ENCODE measurements at places on chromosomes 6 and 20.

GRCh38 chr6:135182071-135183001 is 1.2 kb downstream of the MYB start:
- peak; percentile 27 for DNase-seq

- DNase-seq: no peak
Measured at GRCh38 chr6:53862662-53863462, 68.1 kb downstream of the LRRC1 start.

DNA sequence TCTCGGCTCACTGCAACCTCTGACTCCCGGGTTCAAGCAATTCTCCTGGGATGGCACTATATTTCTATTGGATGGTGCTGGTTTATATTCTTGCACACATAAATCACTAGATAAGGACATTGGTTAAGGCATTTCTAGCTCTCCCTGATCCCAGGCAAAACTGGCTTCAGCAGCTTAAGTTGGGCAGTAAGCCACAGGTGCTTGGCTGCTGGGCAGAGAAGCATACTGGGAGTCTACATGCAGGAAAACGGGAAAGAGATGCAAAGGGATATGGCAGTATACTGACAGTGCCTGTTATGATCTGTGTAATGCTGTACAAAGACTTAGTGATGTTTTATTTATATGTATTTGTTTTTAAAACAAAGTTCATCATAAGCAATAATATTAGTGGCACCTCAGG is 33.3 kb upstream of the ZFP64 start:
- DNase-seq: no peak

- DNase-seq: no peak
Measured at GRCh38 chr6:39684790-39685488, 40.3 kb downstream of the KIF6 start.

GRCh38 chr6:101404775-101405174 is 11.3 kb downstream of the GRIK2 start:
- no peak for DNase-seq

- DNase-seq: no peak
Measured at GRCh38 chr6:52352239-52353018, 9.5 kb upstream of the PAQR8 start.

GRCh38 chr6:142155091-142155490 is 8.0 kb downstream of the VTA1 start:
- no peak for DNase-seq

DNA sequence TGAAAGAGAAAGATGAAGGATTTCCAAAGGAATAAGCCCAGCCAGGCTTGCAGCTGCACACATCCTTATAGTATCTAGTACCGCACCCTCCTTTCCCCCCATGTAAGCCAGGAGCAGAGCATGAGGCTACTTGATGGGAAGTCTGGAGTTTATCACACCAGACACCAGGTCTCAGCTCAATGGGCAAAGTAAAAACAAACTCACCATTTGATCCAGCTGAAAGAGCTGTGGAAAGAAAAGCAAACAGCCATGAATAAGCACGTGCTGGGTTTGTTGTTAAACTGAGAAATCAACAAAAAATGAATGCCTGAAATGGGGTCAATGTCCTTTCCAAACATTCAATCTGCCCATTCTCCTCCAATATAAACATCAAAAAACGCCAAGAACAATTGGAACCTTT is 50.6 kb upstream of the MAP7 start:
- no peak for DNase-seq

- DNase-seq: peak; percentile 24
Measured at GRCh38 chr6:11653028-11653583, 115.6 kb downstream of the TMEM170B start.

GRCh38 chr6:105595829-105596228 is 192.9 kb upstream of the PREP start:
- no peak for DNase-seq

DNA sequence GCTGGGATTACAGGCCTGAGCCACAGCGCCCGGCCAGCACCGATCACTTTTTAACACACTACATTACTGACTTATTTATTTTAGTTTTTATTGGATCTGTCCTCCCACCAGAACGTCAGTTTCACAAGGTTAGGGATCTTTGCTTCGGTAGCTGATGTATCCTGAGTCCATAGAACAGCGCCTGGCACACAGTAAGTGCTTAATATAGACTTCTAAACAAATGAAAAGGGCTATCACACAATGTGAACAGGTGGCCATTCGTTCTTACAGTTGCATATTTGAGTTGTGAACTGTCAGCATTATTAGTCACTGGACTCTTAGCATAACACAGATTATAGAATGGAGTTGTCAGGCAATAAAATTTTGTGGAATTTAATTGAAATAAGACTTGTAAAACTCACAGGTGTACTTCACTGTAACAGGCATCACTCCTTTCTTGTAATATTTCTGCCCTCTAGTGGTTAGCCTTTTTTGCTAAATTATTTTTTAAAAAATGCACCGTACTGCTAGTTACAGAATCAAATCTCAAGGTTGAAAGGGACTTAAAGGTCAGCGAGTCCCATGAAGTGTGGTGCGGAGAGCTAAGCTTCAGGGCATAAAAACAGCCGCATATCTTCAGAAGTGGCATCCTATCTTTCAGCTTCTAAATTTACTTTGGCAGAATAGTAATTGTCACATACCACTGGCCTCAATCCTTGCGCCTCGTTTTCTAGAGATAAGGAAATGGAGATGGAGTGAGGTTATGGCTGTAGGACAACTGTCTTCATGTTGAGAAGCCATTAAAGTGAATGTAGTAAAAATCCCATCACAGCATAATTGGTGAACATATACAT is 3.4 kb upstream of the TBC1D7 start:
- no peak for DNase-seq

GRCh38 chr6:56490993-56491392 is 151.7 kb downstream of the DST start:
- DNase-seq: no peak

- no peak for DNase-seq
Measured at GRCh38 chr6:33451606-33452005, 2.8 kb upstream of the ZBTB9 start.

DNA sequence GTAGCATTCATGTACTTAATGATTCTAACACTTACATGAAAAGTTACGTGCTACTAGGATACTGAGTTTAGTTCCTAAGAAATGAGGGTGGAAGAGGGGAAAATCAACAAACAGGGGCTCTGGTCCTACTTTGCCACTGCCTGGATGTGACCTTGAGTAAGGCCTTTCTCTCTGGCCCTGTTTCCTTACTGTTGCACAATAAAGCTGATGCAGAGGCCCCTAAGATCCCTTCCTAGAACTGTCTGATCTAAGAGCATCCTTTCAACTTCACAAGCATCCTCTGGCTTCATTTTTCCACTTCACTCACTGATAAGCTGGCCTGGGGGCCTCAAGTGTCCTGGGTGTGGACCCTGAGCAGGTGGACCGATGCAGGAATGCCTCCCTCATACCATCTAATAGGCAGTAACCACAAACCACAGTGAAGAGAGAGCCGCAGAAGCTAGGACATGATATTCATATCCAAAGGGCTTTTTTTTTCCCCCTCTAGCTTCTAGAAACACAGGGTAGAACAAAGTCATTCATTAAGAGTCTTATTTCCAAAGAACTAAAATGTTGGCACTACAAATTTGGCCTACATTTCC is 21.6 kb downstream of the FKBP1A start:
- DNase-seq: no peak

GRCh38 chr6:42184475-42184874 is 10.3 kb downstream of the GUCA1B start:
- no peak for DNase-seq

DNA sequence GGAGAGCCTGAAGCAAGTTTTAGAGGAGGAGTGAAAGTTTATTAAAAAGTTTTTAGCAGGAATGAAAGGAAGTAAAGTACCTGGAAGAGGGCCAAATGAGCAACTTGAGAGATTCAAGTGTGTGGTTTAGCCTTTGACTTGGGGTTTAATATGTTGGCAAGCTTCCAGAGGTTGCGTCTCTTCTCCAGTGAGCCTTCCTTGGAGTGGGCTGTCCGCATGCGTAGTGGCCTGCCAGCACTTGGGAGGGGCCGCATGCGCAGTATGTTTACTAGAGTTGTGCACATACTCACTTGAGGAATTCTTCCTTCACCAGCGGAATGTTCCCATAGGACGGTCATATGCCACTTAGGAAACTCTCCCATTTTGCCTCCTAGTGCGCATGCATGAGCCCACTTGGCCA is 235.2 kb downstream of the ALDH8A1 start:
- DNase-seq: no peak

- DNase-seq: peak; percentile 28
Measured at GRCh38 chr6:44304282-44305199, 8.6 kb downstream of the AARS2 start.

- DNase-seq: no peak
Measured at GRCh38 chr6:150314230-150315188, 54.3 kb upstream of the IYD start.

DNA sequence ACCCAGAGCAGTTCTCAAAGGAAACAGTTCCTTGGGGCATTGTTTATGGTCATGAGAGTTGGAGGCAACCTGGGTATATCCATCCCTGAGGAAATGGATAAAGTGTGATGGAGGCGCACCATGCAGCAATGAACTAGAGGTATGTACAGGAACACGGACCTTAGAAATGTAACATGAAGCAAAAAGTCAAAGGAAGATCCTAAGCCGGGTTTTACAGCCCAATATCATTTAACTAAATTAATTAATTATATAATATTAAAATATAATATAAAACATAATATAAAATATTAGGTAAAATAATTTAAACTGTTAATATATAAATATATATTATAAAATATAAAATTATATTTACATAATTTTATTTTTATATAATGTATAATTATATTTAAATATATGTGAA is 44.1 kb upstream of the RNF8 start:
- DNase-seq: no peak

DNA sequence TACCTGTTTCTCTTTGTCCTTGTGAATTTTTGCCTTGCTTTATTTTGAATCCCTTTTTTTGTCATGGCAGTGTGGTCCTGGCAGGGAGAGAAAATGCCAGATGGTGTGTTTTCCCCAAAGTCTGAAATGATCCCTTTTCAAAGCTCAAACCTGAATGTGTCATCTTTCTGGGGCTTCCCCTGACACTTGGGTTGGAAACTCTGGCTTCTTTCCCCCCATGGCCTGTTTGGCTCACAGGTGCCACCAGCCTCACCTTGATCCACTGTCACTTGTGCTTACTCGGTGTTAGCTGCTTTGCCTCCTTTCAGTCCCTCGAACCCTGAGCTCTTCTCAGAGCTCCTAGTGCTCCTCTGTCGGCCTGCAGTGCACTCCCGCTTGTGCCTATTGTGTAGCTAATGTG is 22.3 kb downstream of the MYBL2 start:
- no peak for DNase-seq

GRCh38 chr20:33740189-33740588 is 8.4 kb downstream of the ZNF341 start:
- no peak for DNase-seq

- no peak for DNase-seq
Measured at GRCh38 chr20:20038586-20038985, 13.7 kb downstream of the CRNKL1 start.

GRCh38 chr20:8049310-8049709 is 29.7 kb upstream of the TMX4 start:
- no peak for DNase-seq

DNA sequence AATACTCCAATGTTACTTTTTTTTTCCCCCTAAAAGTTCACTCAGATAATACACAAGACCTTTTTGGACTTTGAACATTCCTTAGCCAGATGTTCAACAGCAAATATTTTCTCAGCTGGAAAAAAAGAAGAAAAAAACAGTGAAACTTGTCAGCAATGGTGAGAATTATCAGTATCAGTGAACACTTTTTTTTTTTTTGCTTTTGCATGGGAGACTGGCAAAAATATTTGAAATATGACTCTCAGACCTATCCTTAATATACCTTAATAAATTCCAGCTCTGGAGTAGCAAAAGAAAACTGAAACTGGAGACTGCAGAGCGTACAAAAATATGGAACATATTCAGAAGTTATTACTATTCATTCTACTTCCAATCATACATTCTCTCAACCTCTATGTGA is 92.3 kb downstream of the RFPL4B start:
- no peak for DNase-seq

DNA sequence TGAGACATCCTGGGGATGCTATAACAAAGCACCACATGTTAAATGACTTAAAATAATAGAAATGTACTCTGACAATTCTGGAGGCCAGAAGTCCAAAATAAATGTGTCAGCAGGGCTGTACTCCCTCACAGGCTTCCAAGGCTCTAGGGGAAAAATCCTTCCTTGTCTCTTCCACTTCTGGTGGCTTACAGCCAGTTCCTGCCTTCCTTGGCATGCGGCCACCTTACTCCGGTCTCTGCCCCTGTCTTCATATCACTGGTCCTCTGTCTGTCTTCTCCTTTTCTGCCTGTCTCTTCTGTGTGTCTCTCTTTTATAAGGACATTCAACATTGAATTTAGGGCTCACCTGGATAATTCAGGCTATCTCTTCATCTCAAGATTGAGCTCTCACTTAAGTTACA is 155.3 kb upstream of the SYNCRIP start:
- no peak for DNase-seq

- DNase-seq: no peak
Measured at GRCh38 chr6:117317261-117317660, 51.9 kb downstream of the VGLL2 start.
